Activated CD8-positive, alpha-beta memory T cell treated with anti-CD3 and anti-CD28 coated beads for 4 hours (primary cell): ENCODE measurements at places on chromosomes 6 and 20.

- no peak for DNase-seq
Observed at GRCh38 chr20:1346315-1346969, 17.5 kb upstream of the SDCBP2 start.

DNA sequence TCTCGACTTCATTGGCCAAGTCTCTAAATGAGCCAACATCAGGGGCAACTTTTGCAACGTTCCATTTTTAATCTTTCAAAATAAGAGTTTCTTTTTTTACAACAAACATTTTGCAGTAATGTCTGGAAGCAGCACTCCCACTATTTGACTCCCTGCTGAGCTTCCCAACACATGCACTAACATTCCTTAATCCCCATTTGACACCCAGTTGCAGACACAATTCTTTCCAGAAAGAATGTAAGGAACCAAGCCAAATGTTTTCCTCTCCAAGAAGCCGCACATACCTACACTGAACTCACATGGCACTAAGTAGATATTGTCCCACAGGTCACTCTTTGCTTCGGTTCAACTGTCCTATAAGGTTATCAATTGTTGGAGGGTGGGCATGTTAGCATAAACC lies 165.6 kb downstream of the GRM1 start:
- DNase-seq: no peak

DNA sequence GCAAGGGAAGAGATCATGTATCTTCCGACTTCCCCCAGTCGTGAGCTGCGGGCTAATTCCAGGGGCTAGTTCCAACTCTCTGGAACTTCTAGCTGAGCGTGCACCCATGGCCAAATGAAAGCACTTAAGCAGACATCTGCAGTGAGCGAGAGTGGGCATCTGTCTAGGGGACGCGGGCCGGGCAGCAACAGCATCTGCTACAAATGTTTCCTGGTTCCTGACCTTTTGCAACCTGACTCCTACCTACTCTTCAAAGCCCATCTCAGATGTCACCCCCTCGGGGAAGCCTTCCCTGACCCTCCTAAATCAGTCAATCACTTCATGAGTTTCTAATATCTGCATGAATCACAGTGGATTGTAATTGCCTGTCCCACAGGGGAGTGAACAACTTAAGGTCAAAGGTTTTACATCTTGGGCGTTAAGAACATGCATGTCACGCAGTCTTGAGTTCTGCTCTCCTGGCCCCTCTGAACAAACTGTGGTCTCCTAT lies 141.9 kb downstream of the CEBPB start:
- DNase-seq: no peak

DNA sequence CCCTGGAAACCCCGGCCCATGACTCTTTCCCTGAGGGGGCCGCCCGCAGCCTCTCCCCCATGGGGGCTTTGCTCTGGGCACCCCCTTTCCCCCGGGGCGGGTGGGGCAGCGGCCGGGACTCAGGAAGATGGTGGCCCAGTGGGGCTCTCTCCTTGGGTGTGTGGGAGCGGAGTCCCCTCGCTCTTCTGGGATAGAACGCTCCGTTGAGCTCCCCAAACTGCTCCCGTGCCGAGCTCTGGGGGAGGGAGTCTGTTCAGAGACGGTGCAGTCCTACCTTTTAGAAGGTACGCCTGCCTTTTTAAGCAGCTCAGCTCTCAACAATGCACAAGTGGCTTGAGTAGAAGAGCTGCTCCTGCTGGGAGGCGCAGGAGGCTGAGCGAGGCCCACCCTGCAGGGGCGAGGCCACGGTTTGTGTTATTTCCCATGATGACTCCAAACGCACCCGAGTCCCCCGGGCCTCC lies 21.7 kb upstream of the BHLHE23 start:
- DNase-seq: no peak

DNA sequence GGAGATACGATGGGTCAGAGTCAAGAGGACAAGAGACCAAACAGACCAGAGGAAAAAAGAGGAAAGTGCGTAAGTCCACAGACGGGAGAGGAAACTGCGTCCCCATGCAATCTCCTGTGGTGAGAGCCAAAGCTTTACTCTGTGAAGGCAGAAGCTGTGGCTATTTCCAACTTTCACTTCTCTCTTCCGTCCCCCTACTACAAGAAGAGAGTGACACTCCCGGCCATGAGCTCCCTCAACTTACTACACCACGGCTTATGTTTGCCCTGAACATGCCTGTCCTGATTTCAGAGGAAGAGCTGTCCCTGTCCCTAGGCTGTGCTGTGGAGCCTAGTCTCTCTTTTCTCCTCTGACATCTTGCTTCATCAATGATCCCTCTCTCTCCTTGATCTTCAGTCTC lies 11.5 kb upstream of the SSR1 start:
- DNase-seq: no peak

- DNase-seq: no peak
Observed at GRCh38 chr6:87150406-87150805, 5.0 kb upstream of the ZNF292 start.

DNA sequence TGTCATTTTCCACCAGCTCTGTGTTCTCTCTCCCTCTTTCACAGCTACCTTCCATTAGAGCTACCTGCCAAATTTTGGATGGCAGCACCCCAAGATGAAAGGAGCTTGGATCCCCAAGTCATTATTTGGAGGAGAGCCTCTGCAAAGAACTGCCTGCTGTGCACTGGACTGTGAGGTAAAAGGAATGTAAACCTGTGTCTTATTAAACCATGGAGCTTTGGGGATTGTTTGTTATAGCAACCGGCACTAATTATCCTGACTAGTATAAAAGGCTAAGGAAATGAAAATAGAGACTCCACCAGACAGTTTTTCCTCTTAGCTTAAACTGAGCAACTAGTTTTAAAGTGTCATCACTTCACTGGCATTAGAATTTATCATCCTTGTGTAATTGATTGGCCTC lies 191.6 kb upstream of the DTNBP1 start:
- DNase-seq: no peak

GRCh38 chr6:125041740-125042459 lies 79.7 kb downstream of the RNF217 start:
- DNase-seq: no peak

GRCh38 chr6:51077821-51078518 lies 259.3 kb downstream of the TFAP2B start:
- DNase-seq: no peak

- DNase-seq: no peak
Observed at GRCh38 chr6:153028286-153028685, 25.8 kb upstream of the MTRF1L start.

GRCh38 chr6:137707038-137707589 lies 159.9 kb upstream of the TNFAIP3 start:
- DNase-seq: no peak

DNA sequence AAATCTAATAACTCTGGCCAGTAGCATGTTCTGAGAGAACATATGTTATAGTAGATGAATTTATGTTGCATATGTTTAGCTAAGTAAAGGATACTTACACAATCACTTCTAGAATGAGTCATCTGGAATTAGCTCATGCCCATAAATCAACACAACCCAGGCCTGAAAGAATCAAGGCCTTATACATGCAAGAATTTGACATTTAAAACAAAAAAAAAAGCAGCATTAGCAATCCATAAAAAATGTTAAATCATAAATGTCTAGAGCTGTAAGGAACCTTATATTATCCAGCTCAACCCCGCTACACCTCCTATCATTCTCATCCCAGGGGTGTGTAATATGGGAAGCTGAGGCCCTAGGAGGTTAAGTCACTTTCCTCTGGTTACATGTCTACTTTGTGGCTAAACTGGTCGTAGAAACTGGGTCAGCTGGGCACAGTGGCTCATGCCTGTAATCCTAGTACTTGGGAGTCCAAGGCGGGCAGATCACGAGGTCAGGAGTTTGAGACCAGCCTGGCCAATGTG lies 105.2 kb upstream of the CARMIL1 start:
- no peak for DNase-seq

DNA sequence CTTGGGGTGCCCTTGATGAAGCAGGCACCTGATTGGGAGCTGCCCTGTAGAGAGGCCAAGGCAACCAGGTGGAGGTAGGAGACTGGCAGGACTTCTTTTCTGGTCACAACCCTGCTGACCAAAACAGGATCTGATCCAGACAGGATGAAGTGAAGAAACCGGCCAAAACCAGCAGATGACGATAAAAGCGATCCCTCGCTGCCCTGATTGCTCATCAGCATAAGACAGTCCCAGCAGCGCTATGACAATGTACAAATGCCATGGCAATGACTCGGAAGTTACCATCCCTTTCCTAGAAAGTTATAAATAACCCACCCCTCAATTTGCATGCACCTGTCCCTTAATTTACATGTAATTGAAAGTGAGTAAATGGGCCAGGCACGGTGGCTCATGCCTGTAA lies 88.4 kb upstream of the PDE10A start:
- DNase-seq: no peak
